Hematopoietic multipotent progenitor cell treated with erythropoietin and hydrocortisone succinate and interleukin-3 and kit ligand, for 15 days (in vitro differentiated cells): ENCODE measurements at places on chromosomes 11 and 22.

GRCh38 chr11:130042093-130042591, 27.6 kb upstream of the APLP2 start:
- no peak for DNase-seq

DNA sequence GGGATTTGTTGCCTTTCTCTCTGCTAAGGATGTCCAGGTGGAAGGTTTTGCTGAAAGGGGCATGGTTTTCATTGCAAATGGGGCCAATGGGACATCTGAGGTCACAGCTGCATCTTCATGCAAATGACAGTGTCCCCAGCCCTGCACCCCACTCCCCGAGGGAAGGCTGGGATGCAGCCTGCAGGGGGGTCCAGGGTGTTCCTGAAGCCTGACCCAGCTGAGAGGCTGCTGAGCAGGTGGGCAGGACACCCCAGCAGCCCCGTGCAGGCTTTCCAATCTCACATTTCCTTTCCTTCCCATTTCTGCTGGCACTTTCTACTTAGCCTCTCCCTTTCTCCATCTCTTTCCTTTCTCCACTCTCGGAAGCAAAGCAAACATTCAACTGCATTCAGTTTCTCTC, 78.3 kb downstream of the SCN3B start:
- no peak for DNase-seq

GRCh38 chr11:30326906-30327305, 4.0 kb downstream of the ARL14EP start:
- DNase-seq: no peak

- no peak for DNase-seq
Observed at GRCh38 chr22:45460288-45461109, 42.2 kb upstream of the FBLN1 start.

GRCh38 chr22:44180706-44181032, at the start of gene PARVG:
Gene PARVG (plus strand): TSS chr22:44180925. CDS start chr22:44183330, 2,405 bp downstream.
- no peak for DNase-seq

- no peak for DNase-seq
Observed at GRCh38 chr11:72221386-72222075, 3.0 kb upstream of the INPPL1 start.

GRCh38 chr11:77058900-77059299, 7.9 kb upstream of the CAPN5 start:
- no peak for DNase-seq

DNA sequence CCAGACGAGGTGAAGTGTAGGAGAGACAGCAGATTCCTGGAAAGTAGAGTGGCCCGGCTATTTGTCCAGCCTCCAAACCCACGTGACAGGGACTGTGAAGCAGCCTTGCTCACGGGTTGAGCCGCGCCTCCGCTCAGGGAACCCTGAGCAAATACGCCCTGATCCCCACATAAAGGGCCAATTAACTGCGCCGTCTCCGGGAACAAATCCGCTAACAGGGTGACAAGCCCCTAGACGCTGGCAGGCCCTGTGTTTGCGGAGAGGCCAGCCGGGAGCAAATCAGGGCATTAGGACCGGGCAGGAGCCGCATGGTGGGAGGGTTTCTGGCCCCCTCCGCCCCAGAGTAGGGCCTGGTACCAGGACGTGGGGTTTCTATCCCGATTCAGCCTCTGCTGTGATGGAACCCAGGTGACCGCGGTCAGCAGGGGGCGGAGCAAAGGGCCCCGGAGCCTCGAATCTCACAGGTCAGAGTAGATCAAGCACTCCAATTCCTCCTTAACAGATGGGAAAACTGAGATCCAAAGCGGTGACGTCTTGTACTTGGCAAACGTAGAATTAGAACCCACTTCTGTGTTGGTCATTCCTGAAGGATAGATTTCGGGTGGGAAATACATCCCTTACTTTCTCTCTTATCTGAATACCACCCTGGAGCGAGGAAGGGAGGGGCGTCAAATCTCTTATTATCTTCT, 2.0 kb upstream of the ROBO3 start:
- no peak for DNase-seq

GRCh38 chr11:27777033-27777432, 76.8 kb upstream of the BDNF start:
- DNase-seq: no peak

- no peak for DNase-seq
Observed at GRCh38 chr11:27718346-27718862, 18.1 kb upstream of the BDNF start.

DNA sequence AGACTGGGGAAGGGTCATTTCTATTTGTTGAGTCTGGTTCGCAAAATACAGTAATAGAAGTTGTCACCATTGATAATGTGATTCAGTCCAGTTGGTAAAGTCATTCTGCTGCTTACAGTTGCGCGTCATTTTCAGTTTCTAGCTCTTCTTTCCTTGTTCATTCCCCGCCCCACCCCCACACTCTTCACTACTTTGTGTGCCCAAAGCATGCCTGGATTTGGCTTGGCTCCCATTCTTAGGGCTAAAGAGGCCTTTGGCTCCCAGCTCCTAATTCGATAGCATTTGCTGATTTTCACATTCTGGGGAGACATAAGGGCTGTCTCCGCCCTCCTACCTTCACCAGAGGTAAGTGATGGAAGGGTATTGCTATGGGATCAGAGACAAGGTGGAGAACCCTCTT, 43.0 kb downstream of the CECR2 start:
- no peak for DNase-seq

DNA sequence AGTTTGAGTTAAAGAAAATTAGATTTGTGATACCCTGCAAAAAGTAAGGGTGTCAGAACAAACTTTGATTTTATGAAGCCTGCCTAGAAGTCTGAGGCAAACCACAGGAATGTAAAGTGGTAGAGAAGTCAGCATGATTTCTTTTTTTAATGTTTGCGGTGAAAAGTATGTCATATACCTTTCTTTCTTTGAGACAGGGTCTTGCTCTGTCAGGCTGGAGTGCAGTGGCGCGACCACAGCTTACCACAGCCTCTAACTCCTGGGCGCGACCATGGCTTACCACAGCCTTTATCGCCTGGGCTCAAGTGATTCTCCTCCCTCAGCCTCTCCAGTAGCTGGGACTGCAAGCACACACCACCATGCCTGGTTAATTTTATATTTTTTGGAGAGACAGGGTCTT, 4.7 kb downstream of the API5 start:
- no peak for DNase-seq

GRCh38 chr11:128757886-128758612, 64.2 kb downstream of the FLI1 start:
- no peak for DNase-seq

GRCh38 chr11:9133956-9134355, 42.6 kb upstream of the SCUBE2 start:
- no peak for DNase-seq

GRCh38 chr22:30206944-30207343, 39.6 kb downstream of the LIF start:
- DNase-seq: no peak

- DNase-seq: no peak
Observed at GRCh38 chr11:111528557-111528956, 12.0 kb upstream of the LAYN start.

DNA sequence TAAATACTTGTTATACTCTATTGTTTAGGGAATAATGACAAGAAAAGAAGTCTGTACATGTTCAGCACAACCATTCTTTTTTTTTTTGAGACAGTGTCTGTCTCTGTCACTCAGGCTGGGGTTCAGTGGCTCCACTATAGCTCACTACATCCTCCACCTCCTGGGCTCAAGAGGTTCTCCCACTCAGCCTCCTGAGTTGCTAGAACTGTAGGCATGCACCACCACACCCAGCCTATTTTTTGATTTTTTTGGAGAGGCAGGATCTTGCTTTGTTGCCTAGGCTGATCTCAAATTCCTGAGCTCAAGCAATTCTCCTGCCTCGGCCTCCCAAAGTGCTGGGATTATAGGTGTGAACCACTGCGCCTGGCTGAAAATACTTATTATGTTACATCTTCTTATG, 250.0 kb downstream of the MIAT start:
- DNase-seq: no peak

DNA sequence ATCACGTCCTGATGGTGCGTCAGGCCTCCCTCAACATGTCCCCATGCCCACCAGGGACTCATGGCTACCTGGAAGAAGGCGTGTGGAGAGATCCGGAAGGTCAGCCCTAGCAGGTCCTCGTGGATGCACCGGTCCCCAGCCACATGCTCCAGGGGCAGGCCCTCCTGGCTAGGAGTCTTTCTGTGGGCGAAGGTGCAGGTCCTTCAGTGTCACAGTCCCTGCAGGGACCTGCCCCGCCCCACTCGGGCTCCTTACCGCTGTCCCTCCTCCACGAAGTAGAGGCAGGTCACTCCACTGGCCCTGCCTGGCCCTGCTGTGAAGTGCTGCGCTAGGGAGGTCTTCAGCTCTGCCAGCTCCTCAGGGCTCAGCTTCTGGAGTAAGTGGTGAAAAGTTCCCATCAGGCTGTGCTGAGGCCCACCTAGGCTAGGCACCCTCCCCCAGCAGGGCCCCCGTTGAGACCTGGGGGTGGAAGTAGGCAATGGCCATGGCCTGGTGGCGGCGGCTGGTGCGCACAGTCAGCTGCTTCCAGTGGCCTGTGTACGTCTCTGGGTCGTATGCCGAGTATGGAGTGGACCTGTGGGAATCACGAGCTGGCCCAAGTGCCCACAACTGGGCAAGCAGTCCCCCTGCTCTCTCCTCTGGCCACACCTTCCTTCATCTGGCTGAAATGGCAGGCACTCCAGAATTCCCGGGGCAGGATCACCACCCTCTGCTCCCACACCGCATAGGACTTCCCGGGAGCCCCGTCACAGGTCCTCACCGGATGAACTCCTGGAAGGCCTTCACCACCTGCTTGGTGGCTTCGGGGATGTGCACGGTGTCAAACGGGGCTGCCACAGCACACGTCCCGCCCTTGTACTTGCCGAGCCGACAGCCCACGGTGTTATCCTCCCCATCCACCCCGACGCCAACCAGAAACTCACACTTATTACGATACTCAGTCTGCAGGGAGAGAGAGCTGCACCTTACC, 1.1 kb upstream of the RANBP1 start:
- DNase-seq: no peak

DNA sequence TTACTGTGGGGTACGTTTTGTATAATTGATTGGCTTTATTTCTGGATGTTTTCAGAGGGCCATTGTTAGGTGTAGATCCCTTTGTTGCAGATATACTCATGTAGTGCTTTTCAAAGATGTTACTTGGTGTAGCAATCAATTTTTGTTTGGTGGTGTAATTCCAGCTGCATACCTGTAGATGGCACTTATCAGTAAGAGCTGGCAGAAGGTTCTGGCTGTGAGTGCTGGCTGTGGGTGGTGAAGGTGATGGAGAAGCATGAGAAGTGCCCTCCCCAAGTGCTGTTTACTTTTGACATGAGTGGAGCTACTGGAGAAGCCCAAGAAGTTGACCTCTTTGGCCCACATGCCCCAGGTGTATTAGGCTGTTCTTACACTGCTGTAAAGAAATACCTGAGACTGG, 1074.9 kb downstream of the FAM181B start:
- DNase-seq: no peak

- DNase-seq: no peak
Observed at GRCh38 chr22:22009661-22010060, 27.1 kb upstream of the TOP3B start.

DNA sequence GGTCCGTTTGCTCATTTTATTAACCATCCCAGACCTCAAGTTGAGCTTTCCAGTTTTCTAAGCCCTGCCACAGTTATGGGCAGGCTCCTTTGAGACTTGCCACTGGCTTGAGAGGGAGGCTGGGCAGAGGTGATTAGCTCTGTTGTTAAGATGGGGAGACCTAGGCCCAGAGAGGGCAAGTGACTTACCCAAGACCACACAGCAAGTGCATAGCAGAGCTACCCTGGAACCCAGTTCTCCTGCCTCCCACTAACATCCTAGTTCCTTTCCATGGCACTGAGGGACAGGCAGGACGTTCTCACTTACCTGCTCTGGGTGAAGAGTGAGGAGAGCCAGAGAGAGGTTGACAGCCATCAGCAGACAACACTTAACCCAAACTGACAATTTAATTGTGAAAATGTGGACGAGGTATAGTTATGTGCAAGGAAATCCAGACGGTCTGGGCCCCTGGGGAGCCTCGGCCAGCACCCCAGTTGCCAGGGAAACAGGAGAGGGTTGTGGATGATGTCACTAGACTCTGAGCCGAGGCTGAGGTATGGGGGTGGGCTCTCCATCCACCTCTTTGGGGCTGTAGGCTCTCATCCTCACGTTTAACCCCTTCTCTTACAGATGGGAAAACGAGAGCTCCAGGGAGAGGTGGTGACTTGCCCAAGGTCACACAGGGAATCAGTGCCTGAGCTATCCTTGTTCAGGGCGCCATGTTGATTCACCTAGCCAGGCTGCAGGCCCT, 12.3 kb upstream of the WNT11 start:
- DNase-seq: no peak

GRCh38 chr22:29635734-29636357, 32.4 kb downstream of the NF2 start:
- DNase-seq: peak; percentile 70

- no peak for DNase-seq
Observed at GRCh38 chr11:84648471-84648870, 978.7 kb downstream of the DLG2 start.

- DNase-seq: no peak
Observed at GRCh38 chr22:44883011-44883421, 126.8 kb downstream of the PHF21B start.

DNA sequence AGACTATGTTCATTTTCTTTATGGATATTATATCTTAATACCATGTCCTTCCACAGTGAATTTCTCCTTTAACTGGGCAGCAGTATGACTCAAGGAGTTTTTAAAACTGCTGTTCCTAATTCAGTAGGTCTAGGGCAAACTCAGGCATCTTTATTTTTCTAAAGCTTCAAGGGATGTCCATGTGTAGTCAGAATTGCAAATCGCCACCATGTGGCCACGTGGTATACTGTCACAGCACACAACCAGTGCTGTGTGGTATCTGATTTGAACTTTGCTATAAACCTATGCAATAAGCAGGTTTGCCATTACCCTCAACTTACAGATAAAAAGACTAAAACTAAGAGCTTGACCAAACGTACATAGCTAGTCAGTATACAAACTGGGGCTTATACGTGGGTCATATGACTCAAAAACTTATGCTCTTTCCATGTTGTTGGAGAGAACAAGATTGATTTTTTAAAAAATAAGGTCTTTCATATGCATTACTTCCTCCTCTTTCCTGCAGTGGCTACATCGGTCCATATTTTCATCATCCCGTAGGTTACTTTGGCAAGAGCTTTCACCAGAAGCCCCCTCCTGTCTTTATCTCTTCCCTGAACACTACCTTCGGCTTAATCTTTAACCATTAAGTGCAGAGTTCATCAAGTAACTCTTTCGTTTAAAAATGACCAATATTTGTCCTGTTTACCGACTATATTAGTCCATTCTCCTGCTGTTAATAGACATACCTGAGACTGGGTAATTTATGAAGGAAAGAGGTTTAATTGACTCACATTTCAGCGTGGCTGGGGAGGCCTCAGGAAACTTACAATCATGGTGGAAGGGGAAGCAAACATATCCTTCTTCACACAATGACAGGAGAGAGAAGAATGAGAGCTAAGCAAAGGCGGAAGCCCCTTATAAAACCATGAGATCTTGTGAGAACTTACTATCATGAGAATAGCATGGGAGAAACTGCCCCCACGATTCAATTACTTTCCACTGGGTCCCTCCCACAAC, 8.0 kb upstream of the HTATIP2 start:
- DNase-seq: peak; percentile 46

- no peak for DNase-seq
Observed at GRCh38 chr22:30910358-30910757, 58.2 kb downstream of the MORC2 start.
